ENCODE measurements at places on chromosomes 11 and 22.

GRCh38 chr22:37994049-37994448 is 9.7 kb upstream of the SOX10 start:
- DNase-seq = no peak

- DNase-seq = no peak
Observed at GRCh38 chr11:118771547-118772288, 19.2 kb downstream of the DDX6 start.

DNA sequence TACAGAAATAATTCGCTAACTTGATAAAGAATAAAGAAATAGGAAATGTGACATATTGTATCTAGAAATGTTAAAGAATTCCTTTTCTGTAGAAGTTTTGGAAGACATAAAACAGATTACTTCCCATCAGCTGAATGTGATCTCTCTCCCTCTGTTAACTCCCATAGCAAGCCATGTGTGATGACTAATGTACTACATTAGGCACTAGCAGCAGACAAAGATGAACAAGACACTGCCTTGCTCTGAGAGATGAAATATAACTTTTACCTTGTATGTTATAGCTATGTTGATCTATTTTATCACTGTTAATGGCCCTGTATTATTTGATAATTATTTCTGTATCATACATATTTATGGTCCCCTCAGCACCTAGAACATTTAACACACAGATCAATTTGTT is 817.2 kb downstream of the LRRC4C start:
- DNase-seq = no peak

GRCh38 chr22:37739611-37740049 is 42.8 kb downstream of the TRIOBP start:
- no peak for DNase-seq

GRCh38 chr11:132033051-132033450 is 662.6 kb downstream of the NTM start:
- no peak for DNase-seq

DNA sequence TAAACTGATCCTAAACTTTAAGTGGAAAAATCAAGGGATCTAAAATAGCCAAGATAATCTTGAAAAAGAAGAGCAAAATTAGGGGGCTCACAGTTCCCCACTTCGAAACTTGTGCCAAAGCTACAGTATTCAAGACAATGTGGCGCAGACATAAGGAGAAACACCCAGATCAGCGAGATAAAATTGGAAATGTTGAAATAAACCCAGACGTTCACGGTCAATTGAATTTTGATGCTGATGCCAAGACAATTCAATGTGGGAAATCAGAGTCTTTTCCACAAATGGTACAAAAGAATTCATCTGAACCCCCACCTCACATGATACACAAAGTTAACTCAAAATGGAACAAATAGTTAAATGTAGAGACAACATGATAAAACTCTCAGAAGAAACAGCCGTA is 601.6 kb downstream of the BRD1 start:
- no peak for DNase-seq

GRCh38 chr11:62787005-62787759 is at the start of gene TMEM179B:
TMEM179B (plus strand) TSS chr11:62787402; CDS start chr11:62787432, 30 bp downstream.
- peak; percentile 95 for DNase-seq

DNA sequence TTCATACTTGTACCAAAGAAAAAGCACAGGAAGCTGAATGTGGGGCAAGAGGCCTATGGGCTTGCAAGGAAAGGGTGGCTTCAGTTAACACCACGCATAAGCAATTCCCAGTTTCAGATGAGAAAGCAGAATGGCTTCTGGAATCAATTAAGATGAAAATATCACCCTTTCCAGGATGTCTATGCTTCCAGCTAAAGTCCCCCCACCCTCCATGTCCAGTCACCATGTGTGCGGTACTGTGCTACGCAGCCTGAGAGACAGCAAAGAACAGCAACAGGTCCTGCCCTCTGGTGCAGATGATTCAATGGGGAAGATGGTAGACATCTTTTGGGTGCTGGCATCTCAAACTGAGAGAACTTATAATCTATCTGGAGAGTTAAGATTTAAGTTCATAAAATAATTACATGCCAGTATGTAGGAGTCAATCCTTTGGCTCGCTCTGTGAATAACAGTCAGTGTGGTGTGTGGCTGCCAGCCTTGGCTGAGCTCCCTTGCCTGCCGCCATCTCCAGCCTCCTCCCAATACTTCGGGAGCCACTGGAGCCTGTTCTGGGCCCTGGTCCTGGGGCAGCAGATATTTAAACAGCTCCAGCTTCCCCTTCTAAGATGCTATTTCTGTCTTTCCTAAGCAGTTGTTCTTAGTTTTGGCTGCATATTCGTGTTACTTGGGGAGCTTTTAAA is 44.5 kb downstream of the ME3 start:
- no peak for DNase-seq

DNA sequence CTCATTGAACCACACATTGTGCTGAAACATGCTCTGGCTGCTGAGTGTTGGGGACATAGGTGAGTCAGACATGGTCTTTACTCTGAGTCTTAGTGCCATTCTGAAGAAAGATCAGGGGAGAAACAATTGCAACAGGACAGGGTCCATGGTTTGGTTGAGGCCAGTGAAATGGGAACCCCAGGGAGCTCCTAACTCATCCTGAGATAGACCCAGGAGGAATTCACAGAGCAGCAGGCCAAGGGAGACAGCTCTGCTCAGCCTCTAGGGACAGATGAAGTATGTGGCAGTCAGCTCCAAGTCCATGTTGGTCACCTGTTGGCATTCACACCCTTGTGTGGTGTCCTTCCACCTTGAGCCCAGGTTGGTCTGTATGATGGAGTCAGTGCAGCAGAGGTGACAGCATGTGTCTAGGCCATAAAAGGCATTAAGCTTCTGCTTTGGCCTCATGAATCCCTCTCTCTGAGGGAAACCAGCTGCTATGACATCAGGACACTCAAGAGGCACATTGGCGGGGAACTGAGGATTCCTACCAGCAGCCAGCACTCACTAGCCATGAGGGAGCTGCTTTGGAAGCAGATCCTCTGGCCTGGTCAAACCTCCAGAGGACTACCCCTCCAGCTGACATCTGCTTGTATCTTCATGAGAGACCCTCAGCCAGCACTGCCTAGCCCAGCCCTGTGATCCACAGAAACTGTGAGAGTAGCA is 50.3 kb upstream of the MYEOV start:
- DNase-seq = no peak

- DNase-seq = peak; percentile 46
Observed at GRCh38 chr22:17705951-17706900, 67.7 kb downstream of the BCL2L13 start.

GRCh38 chr11:86159581-86159891 is 85.0 kb upstream of the EED start:
- DNase-seq = no peak

DNA sequence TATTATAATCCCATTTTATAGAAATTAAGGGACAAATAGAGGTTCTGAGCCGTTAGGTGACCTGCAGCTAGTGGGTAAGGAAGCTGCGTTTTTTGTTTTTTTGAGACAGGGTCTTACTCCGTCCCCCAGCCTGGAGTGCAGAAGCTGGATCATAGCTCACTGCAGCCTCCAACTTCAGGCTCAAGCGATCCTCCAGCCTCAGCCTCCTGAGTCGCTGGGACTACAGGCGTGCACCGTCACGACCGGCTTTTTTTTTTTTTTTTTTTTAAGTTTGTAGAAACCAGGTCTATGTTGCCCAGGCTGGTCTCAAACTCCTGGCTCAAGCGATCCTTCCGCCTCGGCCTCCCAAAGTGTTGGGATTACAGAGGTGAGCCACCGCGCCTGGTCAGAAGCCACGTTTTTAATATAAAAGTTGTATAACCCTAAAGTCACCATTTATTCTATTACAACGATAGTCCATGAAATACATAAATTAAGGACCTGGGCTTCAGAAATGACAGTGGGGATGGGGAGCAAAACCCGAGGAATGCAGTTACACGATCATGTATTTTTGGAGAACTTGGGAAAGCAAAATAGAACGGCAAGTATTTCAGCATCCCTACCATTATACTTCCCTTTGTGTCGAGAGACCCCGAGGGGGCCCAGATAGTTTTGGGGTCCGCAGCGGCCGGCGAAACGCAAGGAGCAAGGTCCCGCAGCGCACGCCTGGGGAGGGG is 638 bp downstream of the SAAL1 start:
- no peak for DNase-seq

DNA sequence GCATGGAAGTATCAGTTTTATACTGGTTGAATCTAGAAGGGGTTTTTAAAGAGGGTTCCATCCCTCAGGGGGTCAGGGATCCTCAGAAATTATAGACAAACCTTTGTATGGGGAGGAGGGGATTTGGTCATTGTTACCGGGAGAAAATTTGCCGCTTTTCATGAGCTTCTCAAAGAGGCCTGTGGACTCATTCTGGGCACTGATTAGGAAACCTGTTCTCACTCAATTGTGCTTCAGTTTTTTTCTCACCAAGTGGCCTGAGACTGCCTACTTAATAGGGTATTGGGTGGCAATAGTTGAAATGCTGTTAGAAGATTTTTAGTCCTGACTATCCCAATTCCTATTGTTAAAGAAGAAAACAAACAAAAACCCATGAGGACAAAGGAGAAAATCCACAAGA is 14.0 kb downstream of the MPEG1 start:
- DNase-seq = no peak

- DNase-seq = no peak
Observed at GRCh38 chr11:29166306-29166705, 850.5 kb downstream of the KCNA4 start.

- no peak for DNase-seq
Observed at GRCh38 chr22:17120711-17121232, 388 bp downstream of the TMEM121B start.

DNA sequence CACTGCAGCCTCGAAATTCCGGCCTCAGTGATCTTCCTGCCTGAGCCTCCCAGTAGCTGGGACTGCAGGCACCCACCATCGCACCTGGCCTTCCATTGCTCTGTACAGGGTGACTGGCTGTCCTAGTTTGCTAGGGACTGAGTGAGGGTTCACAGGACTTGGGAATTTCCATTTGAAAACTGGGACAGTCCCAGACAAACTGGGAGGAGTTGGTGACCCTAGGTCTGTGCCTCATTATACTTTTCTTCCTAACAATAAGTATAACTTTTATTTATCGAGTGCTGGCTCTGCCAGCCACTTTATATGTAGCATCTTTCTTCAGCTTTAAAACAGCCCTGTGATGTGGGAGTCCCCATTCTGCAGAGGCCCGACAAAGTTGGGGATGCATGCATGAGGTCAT is 25.5 kb downstream of the TCP11L1 start:
- DNase-seq = no peak

GRCh38 chr11:28702871-28703270 is 594.7 kb downstream of the METTL15 start:
- no peak for DNase-seq

DNA sequence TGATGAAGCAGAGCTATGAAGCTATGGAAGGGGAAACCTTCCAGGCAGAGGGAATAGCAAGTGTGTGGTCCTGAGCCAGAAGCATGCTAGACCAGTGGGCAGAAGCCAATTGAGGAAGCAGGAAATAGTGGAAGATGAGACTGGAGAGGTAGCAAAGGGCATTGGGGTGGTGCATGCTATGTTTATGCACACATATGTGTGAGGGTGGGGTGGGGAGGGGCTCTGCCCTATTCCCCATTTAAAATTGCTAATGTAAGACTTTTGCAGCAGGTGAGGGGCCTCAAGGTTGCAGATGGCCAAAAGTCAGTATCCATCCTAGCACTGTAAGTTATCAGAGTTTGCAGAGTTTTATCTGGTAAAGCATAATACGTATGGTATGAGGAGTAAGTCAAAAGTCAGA is 626.6 kb upstream of the KIRREL3 start:
- no peak for DNase-seq

GRCh38 chr22:32850591-32851517 is 49.3 kb downstream of the TIMP3 start:
- DNase-seq = no peak

DNA sequence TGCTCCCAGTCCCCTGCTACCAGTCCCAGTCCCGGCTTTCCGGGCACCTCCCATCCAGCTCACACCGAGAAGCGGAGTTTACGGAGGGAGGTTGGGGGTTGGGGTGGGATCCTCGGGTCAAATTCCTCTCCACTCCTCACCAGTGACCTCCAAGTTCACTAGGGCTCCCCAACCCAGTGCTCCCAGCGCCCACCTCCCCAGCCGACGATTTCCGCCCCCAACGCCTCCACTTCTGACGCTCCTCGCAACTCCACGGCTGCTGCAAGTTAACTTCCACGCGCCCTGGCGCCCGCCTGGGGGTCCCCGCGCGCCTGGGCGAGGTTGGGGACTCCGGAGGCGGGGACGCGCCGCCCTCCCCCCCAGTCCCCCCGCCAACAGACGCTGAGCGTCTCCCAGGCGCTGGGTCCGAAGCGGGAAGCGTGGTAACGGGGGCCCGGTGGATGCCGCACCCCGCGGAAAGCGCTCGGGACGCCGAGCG is 526 bp downstream of the TPST2 start:
- no peak for DNase-seq

DNA sequence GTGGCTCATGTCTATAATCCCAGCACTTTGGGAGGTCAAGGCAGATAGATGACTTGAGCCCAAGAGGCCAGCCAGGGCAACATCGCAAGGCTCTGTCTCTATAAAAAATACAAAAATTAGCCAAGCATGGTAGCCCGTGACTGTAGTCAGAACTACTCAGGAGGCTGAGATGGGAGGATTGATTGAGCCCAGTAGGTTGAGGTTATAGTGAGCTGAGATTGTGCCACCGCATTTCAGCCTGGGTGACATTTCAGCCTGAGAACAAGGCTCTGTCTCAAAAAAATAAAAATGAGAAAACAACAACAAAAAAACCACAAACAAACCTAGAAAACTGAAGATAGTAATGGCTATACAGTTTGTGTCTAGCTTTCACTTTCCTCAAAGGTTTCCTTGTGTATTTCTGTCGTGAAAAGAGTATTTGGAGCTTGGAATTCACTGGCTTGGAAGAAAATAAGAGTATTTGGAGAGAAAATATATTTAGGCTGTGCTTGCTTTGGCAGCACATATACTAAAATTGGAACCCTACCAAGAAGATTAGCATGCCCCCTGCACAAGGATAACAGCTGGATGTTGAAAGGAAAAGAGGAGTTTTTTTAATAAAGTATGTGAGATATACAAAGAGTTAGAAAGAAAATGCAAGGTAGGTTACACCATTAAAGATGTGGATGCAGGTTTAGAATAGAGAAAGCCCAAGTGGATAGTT is 3.9 kb upstream of the BIRC3 start:
- no peak for DNase-seq

DNA sequence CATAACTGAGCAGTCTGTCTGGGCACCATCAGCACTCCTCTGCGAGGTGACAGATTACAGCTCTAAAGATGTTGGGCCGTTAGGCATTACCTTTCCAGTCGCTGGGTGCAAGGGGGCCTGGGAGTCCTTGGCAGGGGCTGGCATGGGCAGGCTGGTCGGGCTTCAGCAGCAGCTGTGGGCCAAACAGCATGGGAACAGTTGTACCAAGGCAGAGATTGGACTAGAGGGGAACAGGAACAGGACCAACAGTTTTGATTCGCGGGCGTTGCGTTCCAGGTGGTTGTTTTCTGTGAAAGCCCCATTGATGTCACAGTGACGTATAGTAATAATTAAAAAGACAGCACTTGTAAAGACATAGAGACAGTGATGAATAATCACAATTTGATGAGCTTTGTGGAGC is 25.8 kb upstream of the B3GAT1 start:
- no peak for DNase-seq
